Stimulated activated CD4-positive, alpha-beta T cell treated with anti-CD3 and anti-CD28 coated beads, Interleukin-12 subunit alpha, Interleukin-12 subunit beta, amount 100 ng/mL, for 24 hours (primary cell): ENCODE measurements at places on chromosomes 1 and 21.

DNA sequence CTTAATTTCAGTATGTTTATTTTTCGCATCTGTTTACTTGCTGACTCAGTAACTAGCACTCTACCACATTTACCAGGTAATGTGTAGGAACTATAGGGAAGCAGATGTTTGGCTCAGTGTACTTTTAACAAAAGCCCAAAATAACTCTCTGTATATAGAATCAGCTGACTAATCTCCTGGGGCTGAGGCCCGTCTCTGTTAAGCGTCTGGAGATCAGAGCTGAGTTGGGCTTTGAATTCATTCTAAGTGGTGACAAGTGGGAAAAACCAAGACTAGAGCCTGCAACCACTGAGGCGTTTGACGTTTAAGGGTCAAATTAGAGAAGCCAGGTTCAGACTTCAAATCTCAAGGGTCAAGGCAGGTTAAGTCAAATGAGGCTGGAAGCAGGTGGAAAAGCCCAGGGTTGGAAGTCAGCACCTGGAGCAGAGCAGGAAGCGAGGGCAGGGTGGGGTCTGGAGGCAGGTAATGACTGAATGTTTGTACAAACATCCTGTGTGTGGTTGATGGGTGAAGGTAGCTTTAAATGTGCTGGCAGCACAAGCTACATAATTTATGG, 56.8 kb upstream of the LYST start:
- no peak for DNase-seq

GRCh38 chr1:118201524-118201923, 16.5 kb upstream of the SPAG17 start:
- DNase-seq = no peak

DNA sequence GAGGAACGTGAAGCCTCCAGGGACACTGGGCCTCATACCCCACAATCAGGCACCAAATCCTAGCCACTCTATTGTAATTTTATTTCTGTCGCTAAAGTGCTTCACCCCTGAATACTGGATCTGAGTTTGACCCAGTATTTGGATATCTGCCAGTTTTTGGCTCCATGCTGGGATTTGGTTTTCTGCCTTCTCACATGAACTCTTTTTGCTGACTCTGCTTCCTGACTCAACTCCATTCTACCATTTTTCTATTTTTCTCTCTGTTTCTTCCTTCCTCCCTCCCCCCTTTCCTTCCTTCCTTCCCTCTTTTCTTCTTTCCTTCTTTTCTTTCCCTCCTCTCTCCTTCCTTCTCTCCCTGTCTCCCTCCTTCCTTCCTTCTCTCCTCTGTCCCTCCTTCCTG, 151.3 kb upstream of the GJB5 start:
- DNase-seq = no peak

GRCh38 chr1:198549866-198550265, 9.4 kb upstream of the ATP6V1G3 start:
- DNase-seq = no peak

DNA sequence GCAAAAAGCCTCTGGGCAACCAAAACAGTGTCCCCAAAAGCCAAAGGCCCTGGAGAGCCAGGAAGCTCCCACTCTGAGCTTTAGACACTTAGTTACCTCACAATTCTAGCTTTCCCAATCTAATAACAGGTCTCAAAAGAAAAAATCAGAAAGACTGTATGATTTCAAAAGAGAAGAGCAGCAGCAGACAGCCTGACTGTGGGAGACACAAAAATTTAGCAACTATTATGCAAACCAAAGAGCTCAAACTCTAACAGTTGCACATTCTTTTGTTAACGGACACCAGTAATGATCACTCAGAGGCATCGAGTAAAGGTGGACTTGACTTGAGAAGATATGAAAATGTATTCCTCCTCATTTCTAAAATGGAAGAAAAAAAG, 160.1 kb downstream of the SLC45A1 start:
- no peak for DNase-seq

GRCh38 chr1:53143527-53143926, 1.1 kb upstream of the SLC1A7 start:
- no peak for DNase-seq

- no peak for DNase-seq
Observed at GRCh38 chr21:37550618-37551330, 184.2 kb downstream of the DYRK1A start.

- no peak for DNase-seq
Observed at GRCh38 chr1:63892632-63893395, 119.0 kb downstream of the ROR1 start.

DNA sequence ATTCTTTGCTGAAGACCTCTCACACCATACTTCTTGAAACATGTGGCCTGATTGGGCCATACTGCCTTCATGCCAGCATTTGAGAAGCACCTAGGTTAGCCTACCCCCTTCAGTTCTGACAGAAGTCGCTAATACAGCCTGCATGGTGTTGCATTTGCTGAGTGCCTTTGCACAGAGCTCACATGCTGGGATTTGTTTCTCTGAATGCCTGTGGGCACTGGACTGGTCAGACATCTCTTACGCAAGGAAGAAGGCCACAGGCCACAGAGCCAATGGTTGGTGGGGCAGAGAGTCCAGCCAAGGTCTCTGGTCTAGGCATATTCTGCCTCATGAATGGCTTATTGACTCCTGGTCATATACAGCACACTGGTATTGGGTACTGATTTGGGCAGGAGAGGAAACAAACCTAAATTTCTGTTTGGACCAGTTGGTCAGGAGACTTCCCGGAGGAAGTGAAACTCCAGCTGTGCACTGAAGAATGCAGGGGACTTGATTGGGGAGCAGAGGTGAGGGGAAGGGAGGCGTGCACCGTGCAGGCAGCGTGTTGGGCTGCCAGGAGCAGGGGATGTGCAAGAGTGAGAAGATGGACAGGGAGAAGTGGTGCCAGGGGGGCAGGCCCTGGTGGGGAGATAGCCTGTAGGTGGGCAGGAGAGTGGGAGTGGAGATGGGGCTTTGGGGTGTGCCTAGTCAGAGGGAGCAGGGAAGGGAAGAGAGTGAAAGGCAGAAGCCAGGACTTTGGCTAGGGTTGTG, 18.1 kb downstream of the URB2 start:
- DNase-seq = no peak

DNA sequence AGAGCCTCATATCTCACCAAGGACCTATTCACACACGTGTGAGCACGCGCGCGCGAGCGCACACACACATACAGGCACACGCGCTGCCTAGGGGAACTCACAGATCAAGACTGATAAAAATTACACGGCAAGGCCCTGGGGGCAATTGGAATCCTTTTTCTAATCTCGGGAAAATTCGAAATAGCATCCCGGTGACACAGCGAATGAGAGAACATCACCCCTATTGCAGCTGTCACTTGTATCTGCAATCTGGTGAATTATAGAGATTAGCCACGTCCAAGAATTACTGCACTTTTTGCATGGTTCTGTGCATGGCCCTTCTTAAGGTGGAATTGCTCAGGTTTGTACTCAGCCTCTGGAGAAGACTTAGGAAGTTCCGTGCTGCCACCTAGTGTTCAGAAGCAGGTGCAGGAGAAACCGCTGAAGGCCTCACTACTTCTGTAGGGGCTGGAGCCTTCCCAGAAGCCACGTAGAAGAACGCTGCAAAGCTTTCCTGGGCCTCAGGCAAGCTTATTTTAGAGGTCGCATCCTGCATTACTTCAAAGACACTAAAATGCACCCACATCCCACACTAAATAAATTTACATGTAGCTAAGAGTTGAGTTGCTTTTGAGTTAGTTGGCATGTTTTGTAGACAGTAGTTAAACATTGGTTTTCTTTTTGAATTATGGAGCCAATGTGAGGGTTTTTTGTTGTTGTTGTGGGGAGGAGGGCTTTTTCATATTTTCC, 229.2 kb upstream of the CAMK1G start:
- peak; percentile 19 for DNase-seq

DNA sequence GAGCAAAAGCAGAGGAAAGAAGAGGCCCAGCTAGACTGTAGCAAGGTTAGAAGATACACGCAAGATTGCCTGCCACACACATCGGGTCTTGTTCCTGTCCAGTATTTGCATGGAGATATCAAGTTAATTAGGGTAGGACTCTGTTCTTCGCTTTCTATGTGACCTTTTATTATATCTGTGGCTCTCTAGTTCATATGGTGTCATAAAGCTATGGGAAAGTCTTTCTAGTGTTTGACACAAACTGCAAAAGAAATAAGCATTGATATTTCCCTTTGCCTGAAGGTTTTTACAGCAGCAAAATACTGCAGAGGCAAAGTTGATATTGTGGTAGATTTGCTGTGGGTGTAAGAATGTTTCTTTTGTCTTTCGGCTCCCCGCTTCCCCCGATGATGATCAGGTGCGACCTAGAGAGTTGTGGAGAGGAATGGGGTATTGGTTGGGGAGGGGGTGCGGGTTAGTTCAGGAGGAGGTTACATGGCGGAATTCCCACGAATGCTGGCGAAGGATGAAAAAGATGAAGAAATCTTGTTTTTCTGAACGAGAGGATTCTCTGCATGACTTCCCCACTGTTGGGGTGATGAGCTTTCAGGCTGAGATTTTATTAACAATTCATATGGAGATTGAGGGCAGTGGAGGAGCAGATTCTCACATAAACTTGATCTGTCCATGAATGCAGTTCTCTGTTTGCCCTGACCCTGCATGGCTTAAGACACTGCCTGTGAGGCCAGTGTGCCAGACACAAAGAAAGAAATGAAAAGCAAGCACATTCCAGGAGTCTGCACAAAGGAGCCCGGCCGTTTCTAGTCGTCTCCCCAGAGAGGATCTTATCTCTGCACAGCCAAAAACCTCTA, 550.2 kb downstream of the USP25 start:
- no peak for DNase-seq

- DNase-seq = no peak
Observed at GRCh38 chr1:83641796-83642443, 357.0 kb downstream of the TTLL7 start.

DNA sequence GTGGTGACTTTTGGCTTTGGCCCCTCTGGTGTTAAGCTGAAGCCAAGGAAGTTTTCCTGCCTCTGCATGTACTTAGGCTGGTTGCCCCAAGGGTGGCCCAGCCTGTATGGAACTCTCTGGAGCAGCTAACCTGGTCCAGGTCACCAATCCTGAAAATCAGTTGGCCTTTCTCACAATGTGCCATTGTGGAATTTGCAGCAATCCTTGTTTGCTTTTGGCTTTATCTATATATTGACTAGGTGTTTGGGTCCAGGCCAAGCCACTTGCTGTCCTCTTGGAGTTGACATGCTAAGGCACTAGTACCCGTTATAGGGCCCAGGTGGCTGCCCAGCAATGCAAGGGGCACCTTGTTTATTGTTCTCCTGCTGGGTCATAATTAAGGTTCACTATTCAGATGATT, 124.6 kb downstream of the CAMTA1 start:
- no peak for DNase-seq

GRCh38 chr1:41745022-41745421, 173.7 kb downstream of the HIVEP3 start:
- no peak for DNase-seq

DNA sequence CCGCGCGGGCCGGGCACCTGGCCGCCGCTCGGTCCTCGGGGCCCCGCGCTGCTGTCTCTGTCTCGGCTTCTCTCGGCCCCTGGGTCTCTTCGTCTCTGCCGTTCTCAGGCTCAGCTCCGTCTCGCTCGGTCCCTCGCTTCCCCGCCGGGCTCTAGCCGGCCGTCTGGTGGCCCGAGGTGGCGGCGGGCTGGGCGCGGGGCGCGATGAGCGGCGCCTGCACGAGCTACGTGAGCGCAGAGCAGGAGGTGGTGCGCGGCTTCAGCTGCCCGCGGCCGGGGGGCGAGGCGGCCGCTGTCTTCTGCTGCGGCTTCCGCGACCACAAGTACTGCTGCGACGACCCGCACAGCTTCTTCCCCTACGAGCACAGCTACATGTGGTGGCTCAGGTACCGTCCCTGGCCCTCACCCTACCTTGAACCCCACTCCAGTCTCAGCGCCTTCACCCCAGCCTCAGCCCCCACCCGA, 355 bp downstream of the SHISAL2A start:
- no peak for DNase-seq

DNA sequence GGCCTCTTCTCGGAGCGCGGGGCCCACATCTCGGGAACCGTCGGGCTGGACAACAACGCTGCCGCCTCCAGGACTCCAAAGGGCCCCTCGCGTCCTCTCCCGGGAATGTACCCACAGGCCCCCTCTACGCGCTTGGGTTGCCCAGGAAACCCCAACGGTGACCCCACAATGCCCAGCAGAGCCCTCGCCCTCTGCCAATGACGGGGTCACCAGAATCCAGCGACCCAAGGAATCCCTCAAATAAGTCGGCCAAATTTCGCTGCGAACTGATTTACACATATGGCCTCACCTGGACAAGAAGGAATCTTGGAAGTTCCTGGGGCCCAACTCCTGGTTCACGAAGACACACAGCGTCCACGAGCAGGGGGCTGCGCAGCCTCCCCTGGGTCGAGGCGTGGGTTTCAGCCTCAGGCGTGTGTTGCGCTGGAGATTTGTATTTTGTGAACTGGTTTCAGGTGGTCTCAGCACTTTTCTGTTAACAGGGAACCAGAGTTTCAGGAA, 78.1 kb downstream of the DESI2 start:
- no peak for DNase-seq

DNA sequence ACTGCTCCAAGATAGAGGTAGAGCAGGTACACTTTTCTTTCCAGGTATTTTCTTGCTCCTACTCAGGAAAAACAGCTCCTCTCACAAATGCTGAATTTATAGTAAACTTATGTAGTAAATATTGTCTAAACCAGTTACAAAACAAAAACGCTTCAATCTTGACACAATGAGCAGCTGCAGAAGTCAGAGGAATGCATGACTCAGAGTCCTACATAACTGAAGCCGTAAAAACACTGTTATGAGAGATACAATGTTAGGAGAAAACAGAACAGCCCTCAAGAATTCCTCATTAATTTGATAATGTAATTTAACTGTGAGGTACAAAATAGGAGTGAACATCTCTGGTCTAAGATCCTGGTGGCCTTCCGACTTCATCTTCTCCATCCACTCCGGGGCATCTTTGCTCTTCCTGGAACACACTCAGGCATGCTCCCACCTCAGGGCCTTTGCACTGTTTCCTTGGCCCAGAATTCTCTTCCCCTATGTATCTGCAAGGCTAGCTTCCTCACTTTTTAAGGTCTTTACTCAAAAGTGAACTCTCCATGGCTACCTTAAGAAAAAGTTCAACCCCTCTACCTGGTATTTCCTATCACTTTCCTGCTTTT, 138.5 kb downstream of the SLC45A1 start:
- DNase-seq = no peak

GRCh38 chr1:162629651-162630050, 2.6 kb upstream of the DDR2 start:
- no peak for DNase-seq
